ENCODE measurements at places on chromosomes 4 and X.

DNA sequence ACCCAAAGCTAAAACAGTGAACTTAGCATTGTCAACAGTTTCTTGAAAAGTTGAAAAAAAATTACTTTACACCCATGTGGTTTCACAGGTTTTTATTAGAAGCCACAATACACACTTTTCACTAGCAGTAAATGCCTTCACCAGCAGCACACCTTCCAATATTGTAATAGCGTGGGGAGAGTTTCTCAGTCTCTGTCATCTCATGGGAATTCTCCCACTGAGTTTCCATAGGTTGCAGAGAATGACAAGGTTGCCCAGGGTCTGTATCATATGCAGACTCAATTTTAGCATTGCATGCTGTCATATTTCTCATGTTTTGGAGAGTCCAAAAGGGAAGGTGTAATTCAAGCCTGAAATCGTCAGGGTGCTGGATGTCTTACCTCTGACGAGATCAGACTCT, 486.1 kb upstream of the TENM3 start:
- no peak for DNase-seq

DNA sequence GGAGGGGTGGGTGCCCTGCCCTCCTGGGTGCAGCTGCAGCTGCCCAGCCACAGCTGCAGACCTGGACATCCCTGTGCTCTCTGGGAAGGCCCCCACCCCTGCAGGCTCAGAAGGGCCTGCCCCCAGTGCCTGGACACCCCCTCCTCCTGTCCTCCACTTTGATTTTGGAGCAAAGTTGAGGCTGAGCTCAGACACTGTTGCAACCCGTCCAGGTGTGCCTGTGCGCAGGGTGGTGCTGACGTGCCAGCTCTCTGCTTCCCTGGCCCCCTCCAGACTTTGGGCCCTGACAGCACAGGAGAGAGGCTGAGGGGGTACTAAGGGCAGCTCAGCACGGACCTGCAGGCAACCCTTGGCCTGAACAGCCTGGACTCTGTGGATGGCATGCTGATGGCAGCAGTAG, 750.3 kb downstream of the ARAP2 start:
- DNase-seq: no peak

GRCh38 chr4:124183231-124183630, 529.3 kb downstream of the ANKRD50 start:
- DNase-seq: no peak

DNA sequence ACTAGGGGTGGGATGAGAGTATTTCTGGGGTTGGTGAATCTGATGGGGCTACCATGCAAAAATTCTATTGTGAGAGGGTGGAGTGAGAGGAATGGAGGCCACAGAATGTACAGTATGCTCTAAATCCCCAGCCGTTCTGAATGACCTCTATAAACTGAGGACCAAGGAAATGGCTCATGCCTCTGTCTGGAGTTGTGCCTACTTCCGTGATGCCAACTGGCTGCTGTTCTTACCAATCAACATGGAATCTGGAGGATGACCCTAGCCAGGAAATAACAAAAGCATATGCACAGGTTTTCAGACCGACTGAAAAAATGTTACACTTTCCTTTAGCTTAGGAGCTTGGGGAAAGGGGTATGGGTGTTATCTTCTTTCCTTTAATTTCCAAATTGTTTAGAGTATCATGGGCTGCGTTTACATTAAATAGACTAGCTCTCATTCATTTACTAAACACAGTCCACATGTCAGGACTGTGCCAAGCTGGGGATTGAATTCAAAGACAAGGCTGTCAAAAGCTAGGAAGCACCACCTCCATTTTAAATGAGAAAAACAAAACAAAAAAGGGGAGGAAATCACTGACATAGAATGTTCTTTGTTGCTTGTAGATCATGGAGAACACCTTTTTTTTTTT, 20.2 kb upstream of the CCKAR start:
- no peak for DNase-seq

DNA sequence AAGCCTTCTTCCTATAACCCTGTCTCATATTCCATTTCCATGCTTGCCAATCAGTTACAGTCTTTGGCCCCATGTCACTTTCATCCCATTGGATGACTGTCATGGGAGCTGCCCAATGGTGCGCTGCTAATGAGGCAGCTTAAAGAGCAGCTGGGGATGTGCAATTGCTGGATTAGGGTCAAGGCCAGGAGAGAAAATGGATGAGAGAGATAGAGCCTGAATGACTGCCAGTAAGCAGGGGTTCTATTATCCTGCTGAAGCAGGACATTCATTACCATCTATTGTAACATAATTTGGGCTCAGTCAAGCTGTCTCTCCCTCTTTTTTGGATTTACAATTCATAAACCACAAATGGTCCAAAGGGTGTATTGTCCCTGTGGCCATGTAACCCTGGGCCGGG, 909.0 kb downstream of the CENPC start:
- no peak for DNase-seq

DNA sequence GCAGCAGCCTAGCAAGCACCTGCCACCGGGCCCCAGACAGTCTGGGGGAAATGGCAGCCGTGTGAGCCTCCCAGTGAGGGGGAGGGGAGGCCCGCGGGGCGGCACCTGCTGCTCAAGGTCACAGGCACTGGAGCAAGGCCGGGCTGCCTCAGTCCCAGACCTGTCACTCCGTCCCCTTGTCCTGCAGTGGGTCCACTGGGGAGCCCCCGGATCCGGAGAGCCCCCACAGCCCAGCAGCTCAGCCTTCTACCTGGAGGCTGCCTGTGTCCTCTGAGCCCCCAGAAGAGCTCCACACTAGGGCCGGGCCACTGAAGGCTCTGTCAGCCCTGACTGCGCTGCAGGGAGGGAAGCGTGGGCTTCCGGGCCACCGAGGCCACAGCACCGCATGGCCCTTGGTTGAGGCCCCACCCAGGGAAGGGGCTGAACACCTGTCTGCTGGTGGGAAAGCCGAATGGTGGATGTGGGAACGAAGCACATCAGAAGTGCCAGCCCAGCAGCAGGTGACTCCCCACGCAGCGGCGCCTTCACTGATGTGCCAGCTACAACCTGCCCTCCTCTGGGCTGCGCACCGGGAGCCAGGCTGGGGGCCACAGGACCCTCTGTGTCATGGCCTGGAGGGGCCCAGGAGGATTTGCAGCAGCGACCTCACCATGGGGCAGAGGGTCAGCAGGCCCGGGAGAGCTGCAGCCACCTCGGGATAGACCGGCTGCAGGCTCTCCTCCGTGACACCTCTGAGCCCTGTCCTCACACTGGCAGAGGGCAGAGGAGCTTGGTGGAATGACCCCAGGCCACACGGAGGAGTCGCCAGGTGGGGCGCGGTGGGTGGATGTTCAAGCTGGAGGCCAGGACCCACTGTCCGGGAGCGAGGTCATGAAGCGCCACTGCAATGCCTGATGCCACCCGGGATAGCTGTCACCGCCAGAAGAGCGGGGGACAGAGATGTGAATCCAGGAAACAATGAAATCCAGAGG, 35.0 kb upstream of the MXD4 start:
- no peak for DNase-seq

DNA sequence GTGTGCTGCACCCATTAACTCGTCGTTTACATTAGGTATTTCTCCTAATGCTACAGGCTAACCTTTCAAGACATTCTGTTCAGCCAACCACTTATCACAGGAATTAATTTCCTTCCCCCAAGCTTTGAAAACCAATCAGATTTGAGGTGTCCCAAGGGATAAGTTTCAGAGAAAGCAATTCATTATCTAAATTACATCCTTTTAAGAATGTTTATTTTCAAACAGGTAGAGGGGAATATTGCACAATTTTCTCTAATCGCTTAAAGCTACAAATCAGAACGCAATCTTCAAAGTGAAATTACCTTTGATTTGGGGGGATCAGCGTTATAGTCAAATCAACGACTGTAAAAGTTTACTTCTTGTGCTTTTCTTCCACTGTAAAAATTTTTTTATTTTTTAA, 1.6 kb downstream of the CLOCK start:
- no peak for DNase-seq

DNA sequence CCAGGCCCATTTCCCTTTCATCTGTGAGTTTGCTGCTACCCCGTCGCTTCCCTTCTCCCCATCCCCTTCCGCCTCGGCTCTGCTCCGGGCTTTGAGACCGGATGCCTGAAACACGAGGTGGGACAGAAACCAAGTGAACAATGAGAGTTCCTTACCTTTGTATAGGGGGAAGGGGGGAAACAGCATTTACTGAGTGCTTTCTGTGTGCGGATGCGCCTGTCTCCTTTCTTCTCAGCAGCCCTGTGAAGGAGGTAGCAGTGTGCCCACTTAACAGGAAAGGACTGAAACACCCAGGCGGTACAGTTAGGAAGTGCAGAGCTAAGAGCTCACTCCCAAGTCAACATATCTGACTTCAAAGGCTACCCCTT, 43.2 kb upstream of the TMSB15B start:
- no peak for DNase-seq

- DNase-seq: no peak
Observed at GRCh38 chr4:37138789-37139188, 105.8 kb upstream of the NWD2 start.

DNA sequence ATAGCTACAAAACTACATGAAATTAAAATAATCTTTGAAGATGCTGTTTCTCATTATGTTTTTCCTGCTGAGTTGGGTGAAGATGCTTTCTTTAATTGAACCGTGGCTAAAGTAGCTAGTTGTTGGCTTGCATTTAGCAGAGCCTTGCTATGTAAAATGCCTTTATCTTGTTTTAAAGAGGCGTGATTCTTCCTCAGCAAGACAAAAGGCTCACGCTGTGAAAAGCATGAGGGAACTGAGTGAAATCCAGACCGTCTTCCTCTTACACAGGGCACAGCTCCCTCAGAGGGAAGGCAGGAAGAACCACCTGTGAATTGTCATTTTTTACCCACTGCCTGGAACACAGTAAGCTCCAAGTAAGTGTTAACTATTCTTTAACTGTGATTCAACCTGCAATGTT, 39.0 kb upstream of the ZNF518B start:
- no peak for DNase-seq

- DNase-seq: no peak
Observed at GRCh38 chr4:19074036-19074435, 1052.5 kb upstream of the LCORL start.

GRCh38 chr4:48090621-48091020, 43.4 kb downstream of the TXK start:
- DNase-seq: no peak

DNA sequence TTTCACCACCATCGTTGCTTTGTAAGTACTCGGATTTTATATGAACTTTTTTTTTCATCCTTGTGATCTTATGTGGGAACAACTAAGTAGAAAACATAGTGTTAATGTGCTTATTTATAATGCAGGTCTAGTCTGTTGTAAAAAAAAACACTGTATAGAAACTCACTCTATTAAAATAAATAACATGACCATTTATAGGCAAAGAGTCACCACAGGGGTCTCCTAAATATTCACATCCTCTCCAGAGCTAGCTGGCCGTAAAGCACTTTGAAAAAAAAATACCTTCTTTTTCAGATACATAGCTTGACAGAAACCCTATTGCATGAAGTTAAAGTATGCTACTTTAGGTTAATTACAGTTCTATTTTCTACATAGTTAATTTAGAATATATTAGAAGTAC, 11.2 kb downstream of the TMEM184C start:
- no peak for DNase-seq

DNA sequence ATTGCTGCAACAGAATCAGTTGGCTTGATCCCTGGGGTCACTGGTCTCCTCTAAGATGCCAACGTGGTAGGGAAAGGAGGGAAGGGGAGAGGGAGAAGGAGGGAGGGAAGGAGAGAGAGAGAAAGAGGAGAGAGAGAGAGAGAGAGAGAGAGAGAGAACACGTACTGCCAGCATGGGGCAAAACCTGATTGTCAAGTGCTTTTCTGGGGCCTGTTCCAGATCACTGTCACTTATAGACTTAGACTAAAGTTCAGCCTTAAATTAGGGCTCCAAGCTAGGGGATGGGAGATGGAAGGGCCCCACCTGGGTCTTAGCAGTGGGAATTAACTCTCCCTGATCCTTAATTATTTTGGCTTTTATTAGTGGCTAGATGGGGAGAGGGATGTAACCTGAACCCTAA, 12.9 kb downstream of the SHROOM4 start:
- DNase-seq: no peak

DNA sequence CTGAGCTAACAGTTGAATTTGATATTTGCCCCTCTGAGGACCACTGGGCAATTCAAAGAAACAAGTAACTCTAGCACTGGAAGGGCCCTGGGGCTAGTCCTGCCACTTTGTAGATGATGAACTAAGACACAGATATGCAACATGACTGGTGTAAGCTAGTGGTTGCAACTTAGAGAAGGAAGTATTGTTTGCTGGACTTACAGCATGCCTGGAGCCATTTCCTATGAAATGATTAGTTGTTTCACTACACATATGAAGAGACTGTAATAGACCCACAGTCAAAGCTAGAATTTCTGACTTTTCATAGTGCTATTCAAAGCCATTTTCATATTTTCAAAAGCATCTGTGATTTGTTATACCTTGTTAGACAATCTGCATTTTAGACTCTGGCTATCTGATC, 96.2 kb downstream of the TSPAN7 start:
- DNase-seq: no peak

DNA sequence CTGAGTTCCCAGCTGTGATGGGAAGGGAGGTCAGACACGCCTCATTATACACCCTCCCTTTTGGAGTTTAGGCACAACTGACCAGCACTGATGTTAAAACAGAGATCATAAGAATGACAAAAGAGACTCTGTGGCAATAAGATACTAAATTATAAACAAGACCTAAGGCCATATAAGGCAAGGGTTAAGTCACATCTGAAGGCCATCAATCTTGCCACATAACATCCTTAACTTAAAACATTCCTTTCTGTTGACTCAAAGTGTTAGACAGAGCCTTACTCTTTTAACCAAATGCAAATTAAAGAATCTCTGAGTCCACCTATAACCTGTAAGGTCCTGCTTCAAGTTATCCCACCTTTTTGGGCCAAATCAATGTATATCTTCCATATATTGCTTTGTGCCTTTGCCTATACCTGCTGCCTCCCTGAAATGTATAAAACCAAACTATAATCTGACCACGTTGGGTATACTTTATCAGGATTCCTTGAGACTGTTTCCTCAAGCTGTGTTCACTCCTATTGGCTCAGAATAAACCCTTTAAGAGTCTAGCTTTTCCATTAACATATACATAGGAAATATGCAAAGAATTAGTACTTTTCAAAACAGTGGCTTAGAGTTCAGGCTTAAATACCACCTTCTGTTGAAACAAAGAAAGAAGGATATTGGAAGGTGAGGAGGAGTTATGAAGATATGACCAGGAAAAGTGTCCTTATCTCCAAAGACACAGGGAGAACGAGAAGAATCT, 214.4 kb upstream of the PPP1R2C start:
- no peak for DNase-seq

- DNase-seq: no peak
Observed at GRCh38 chr4:120228086-120228485, 161.4 kb upstream of the MAD2L1 start.

DNA sequence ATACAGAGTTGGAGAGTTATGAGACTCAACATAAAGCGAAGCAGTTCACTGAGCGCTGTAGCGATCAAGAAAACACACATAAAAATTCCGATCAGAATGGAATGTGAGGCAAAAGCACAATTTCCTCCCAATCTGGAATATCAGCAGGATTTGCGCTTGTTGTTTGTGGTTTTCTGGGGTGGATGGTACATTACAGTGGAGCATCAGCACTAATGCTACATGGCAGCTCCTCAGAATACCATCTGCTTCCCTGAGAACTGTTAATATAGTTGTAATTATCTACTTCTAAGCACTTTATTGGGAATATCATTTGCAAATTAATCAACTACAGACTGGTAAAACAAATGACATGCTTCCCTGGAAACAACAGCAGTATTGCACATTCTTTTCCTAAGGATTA, 324.1 kb upstream of the PPARGC1A start:
- DNase-seq: no peak

Measured in activated naive CD4-positive, alpha-beta T cell treated with anti-CD3 and anti-CD28 coated beads, Interleukin-2, amount 50 U/mL, for 16 hours (primary cell).